Uterus (tissue), 4 donors: ENCODE measurements at places on chromosomes 12 and 14. TPM values are rescaled to one million over a fixed set of nuclear protein-coding genes. Genes with fewer than 3 reads are reported as not detected.

The TAS2R7 gene
- not detected for total RNA-seq

The SENP1 gene
- 24.1 TPM for total RNA-seq

The SLC39A2 gene
- 0.52 TPM for total RNA-seq

The TAS2R8 gene
- total RNA-seq, result not detected

The FGF6 gene
- total RNA-seq, result not detected

The FAIM2 gene
- total RNA-seq, result 11.9 TPM

The KLHDC1 gene
- 25.6 TPM for total RNA-seq

DNA sequence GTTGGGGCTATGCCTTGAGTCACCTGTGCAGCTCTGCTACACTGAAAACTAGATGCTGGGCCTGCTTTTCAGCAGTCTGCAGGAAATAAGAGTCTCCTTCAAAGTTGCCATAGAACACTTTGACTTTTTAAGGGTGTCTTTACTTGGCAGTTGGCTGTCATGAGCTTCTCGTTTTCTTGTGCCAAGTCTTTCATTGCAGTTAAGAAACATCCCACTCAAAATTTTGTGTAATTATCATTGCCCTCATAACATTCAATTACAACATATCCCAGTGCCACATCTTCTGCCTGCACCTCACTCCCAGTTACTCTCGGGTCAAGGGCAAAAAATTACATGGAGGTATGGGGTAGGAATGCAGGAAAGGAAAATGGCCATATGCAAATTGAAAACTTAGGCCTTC, 29.1 kb downstream of the GPR65 start:
- DNase-seq, result no peak

GRCh38 chr14:51356381-51356780, 116.3 kb downstream of the TMX1 start:
- no peak for DNase-seq

GRCh38 chr12:94622475-94622874, 27.9 kb downstream of the TMCC3 start:
- no peak for DNase-seq

GRCh38 chr14:71415404-71415690, 508.1 kb downstream of the PCNX1 start:
- no peak for DNase-seq

DNA sequence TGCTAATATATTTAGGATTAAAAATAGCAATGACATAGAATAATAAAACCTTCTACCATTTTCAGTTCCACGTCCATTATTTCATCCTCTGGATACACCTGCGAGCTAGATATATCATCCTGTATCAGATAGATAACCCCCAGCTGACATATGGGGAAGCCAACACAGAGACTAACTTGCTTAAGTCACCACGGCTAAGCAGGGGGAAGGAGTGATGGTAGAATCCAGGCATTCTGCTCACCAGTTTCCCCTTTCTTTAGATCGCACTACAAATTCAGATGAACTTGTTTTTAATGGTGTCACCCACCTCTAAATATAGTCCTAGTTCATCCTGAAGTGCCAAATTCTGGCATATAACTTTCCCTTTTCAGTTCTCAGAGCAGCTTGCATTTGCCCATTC, 110.1 kb downstream of the TXNDC16 start:
- DNase-seq, result no peak

- no peak for DNase-seq
Observed at GRCh38 chr14:77709412-77709811, 1.5 kb downstream of the SLIRP start.

DNA sequence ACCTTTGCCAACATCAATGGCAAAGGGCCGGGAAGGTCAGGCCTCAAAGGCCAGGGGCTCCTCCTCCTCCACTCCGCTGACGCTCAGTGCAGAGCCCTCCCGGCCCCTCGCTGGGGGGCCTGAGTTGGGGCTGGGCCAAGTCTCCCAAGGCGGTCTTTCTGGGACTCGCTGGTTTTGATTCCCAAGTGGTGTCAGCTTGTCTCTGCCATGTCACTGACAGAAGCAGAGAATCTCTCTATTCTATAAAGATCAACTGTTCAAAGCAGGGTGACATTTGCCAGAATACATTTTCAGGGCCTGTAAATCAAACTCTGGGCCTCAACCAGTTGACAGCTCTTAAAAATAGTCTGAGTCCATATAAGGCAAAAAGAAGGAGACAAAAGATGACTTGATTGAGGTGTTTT, 75.9 kb downstream of the CCDC88C start:
- no peak for DNase-seq

- no peak for DNase-seq
Observed at GRCh38 chr14:80942191-80942600, 658 bp upstream of the CEP128 start.

DNA sequence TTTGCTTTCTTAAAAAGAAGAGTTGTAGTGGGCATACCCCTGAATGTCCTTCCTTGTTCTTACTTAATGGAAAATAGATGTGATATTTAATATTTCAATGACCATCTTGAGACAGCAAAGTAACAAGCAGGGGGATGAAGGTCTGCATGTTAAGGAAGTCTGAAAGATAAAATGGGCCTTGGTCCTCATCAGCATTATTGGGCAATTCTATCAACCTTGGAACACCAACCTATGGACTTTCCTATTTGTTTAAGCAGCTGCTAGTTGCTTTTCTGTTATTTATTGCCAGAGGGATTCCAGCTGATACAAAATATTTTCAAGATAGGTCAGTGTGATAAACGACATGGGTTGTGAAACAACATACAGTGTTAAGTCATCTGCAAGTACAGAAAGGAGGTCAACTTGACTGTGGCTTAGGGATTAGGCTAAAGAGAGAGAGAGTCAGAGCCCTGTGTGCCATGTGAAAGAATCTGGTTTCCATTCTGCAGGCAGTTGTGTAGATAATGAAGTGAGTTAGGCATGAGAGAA, 16.4 kb upstream of the A2M start:
- DNase-seq, result no peak

DNA sequence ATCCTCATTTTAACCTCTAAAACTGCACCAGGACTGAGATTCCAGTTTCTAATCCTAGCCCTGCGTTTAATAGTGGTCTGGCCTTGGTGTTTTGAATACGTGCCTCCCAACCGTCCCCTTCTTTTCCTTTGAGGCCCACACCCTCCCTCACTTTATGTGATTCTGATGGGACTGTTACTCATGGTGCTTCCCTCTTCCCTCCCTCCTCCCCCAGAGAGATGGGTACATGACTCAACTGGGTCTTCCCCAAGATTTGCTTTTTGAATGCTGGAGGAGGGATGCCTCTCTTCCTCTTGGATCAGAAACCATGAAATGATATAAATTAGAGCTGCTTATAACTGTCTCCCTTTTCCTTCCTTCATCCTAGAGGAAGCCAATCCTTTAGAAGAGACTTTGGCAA, 8.2 kb upstream of the PPP2R5E start:
- DNase-seq, result no peak

DNA sequence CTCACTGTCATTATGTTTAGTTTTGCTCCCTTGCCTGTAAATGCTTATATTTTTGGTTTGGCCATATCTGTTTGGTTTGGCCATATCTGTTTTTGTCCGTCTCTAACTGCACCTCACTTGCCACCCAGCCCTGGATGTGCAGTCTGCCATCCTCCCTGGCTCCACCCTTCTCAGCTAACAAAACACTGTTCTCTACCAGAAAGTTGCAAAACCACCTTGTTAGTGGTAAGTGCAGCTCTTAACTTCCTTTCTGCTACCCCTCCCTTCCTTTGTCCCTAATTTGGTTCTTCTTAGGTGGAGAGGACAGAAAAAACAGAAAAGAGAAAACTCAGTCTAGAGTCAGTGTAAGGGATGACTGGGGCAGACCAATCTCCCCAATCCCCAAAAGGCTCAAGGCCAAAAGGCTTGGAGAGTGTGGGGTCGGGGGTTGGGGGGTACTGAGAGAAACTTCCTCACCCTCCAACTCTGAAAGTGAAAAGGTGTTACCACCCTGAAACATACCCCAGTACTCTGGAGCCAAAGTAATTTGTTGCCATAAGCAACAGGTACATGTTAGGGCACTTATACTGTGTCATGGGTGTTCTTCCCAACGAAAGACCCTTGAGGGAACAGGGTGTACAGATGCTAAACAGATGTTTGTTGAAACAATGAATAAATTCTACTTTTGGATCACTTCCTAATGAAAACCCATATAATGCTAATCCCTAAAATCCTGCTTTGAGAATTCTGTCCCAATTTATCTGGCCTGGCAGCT, 5.0 kb downstream of the BIN2 start:
- no peak for DNase-seq

DNA sequence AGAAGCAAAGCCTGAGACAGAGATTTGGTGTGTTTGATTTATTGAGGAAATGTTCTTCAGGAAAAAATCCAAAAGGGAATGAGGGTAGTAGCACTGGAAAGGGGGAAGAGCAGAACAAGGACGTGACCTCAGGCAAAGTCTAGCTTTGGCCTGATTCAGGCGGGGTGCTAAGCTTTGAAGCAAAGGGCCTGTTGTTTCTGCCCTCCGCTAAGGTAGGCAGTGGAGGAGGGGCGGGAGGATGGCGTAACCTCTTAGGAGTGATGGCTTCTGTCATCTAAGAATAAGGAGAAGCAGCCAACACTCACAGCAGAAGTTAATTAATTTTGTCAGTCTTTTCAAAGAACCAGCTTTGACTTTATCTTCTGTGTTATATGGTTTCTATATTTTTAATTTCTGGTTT, 20.4 kb downstream of the ABHD12B start:
- DNase-seq, result no peak

DNA sequence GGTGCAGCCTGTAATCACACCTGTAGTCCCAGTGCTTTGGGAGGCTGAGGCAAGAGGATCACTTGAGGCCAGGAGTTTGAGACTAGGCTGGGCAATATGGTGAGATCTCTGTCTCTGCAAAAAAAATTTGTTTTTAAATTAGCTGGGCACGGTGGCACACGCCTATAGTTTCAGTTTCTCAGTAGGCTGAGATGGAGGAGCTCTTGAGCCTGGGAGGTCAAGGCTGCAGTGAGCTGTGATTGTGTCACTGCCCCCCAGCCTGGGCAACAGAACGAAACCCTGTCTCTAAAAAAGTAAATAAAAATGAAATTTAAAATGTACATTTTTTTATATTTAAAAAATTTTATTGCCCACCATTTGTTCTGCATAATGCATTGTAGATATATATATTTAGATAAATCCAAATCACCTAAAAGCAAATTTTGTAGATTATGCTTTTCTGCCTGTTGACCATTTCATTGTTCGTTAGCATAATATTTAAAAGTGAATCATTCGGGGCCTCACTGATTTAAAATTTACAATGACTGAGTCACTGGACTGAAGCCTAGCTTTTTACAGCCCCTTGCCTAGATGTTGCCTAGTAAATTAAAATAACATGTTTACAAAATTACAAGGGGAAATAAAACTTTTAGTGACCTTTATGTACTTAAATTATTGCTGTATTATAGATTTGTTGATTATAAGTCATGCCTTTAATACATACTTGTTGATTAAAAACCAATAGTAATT, 87.9 kb downstream of the USP15 start:
- no peak for DNase-seq

DNA sequence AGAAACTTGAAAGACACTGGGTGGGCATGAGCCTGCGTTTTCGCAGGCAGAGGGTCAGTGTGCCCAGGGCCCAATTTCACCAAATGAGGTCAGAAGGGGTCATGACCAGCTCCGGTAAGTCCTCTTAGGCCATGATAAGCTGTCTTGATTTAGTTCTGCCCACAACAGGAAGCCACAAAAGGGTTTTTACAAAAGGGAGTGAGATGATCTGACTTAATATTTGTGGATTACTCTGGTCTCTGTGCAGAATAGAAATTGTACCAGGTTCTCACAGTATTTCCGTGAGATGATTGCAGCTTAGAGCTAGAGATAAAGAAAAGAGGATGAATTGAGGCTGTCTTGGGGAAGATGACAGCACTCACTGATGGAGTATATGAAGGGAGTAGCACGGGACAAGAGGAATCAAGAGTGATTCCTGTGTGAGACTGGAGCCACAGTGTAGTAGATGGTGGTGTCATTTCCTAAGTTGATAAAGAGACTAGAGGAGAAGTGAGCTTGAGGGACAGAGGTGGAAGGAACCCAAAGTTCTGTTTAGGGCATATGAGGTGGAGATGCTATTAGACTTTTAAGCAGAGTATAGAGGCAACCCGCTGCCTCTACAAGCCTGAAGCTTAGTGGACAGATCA, 288.3 kb upstream of the AMIGO2 start:
- DNase-seq, result no peak

DNA sequence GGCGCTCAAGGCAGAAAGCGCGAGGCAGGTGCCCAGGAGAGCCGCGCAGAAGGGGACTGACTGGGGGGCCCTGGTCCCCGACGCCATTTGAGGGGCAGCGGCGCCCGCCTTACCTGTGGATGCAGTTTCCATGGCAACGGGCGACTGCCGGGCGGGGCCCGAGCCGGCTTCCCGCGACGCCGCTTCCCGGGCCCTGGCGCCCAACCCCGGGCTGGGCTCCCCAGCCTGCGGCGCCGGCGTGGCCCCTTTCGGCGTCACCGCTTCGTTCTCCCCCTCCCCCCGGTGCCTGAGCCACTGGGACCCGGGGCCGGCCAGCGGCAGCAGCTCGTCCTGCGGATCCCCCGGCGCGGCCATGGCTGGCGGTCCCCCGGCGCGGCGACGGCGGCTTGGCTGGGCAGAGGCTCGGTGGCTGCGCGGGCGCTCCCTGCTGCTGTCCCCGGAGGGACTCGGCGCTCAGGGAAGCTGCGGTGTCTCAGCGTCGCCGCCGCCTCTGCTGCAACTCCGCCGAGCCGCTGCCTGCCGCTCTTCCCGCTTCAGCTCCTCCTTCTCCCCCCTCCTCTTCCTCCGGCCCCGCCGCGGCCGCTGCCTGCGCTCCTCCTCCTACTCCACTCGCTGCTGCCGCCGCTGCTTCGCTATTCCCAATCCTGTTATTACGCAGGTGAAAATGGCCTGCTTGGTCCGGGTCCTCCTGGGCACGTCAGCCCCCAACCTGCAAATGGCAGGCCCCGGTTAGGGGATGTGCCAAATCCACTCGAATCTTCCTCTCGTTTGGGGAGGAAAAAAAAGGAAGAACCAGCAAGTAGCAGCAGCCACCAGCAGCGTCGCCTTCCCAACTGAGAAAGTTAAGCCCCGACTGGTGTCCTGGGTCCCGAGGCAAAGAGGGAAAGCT, at the start of gene RTN1:
Gene RTN1 (minus strand): TSS at position 500 of the 889 bp plus-strand sequence. CDS start 146 bp downstream, at position 354.
- DNase-seq, result peak; percentile 20

- DNase-seq, result no peak
Observed at GRCh38 chr12:78232756-78233155, 402.1 kb downstream of the NAV3 start.

DNA sequence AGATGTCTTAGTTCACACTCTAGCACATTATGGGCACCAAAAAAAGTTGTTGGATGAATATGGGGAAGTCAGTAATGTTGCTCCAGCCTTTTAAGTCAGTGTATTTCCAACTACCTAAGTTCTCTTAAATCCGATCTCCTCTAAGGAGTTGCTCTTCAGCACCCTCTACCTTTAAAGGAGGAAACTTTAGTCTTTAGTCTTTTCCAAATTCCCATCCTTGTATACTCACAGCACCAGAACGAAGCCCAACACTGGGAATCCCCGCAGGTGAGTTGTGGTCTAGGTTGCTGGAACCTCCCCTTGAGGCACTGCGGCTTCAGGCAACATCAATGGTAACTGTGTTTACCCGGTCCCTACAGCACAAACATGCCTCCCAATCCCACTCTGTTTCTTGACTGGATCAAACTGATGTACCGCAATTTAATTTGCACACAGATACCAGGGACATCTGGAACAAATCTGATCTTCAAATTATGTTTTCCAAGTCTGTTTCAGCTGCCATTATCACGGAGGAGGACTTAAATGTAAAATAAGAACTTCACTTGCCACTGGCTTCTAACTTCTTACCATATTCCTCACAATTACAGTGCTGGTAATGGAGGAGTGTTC, 179.0 kb downstream of the FOXN3 start:
- no peak for DNase-seq
